ENCODE measurements at places on chromosomes 7 and 10.
A peak's percentile ranks its signal among the peaks of the same experiment; 100 is the strongest.

GRCh38 chr10:101373063-101373462, 19.1 kb downstream of the BTRC start:
- no peak for DNase-seq

DNA sequence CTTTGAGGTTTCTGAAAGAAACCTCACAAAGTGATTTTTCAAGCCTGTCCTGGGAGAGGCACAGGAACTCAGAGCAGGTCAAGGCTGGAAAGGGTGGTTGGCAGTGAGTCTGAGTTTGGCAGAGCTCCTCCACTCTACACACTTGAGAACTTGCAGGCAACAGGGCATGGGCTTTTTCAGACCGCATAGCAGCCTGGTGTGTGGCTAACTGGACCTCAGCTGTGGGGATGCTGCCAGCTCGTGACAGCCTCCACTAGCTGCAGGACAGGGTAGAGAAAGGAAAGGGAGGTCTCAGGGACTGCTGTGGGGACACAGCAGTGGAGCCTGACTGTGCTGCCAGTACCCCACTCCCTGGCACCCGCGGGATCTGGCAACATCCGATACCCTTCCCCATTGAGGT, 2.6 kb downstream of the CDHR1 start:
- DNase-seq = peak; percentile 42

GRCh38 chr7:139585042-139585441, 61.6 kb downstream of the CLEC2L start:
- no peak for DNase-seq

DNA sequence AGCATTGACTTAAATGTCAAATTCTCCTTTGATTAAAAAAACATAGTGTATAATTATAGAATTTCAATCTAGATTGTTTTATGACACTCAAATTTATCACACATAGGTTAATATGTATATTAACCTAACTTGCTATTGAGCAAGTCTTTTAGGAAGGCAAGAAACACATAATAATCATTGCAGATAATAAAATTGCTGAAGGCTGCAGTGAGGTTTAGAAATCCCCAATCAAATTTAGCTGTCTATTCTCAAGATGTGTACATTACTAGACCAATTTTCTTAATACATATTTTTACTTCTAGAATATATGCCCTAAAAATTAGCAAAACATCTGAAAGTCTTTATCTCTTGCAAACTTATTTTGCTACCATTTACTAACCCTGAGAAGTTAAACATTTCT, 34.9 kb upstream of the SEMA3D start:
- no peak for DNase-seq

DNA sequence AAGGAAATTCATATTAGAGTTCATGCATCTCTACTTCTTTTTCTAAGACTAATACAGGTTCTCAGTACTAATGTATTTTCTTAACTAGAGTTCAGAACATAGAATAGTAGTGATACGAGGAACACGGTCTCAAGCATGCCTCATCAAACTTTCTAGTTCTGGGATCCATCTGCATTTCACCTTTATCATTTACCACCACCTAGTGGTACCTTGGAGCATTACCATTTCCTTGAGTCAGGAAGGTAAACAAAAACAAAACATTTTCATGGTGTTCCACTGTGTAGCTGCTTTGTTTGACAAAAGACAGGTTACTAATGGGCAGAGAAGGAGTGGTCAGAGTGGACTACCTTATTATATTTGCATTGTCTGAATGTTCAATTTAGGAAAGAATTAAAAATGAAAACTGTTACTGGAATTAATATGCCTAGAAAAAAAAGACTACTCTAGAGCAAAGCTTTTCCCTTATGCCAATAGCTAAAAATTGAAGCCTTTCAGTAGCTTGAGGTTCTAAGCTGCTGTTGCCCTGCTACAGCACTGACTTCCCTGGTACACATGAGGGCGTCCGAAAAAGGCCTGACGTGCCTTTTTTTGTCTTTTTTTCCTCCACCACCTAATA, 44.5 kb downstream of the STARD3NL start:
- DNase-seq = peak; percentile 47

DNA sequence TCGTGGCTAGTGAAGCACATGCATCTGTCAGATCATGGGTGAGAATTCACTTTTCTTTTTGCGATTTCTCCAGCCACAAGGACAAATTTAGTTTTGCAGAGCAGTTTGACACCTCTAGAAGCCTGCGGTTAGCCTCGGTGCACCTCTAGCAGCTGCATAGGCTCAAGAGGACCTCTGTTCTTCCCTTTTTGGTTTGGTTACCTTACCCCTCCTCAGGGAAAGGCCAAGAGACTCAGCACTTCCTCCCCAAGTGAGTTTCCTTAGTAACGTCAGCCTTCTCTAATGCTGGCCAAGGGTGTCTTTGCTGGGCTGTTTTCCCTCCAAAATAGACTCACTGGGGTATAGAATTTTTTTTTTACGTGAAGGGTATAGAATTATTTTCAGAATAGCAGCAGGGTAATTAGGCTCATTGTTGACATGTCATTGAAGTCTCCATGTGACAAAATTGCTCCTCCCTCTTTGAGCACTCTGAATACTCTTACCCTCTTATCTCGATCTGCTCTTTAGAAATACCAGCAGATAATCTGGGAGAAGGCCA, 97.8 kb downstream of the AUTS2 start:
- DNase-seq = no peak

- DNase-seq = no peak
Observed at GRCh38 chr7:95056901-95057300, 149.5 kb downstream of the PPP1R9A start.

DNA sequence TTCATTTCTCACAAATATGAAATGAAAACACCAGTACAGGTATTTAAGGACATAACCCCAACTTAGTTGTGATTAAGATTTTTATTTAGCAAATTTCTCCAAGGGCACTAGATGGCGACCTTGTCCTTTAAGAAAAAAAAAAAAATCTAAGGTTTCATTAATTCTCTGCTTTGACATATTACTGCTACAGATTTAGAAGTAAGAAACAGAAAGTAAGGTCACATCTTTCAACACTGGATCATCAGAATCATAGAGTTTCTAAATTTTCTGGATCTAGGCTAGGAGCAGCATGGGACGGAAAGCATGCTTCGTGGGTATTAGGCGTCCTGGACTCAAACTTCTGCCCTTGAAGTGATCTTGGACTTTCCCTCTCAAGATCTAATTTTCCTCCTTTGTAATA, 85.5 kb upstream of the PRKG1 start:
- no peak for DNase-seq

- DNase-seq = no peak
Observed at GRCh38 chr7:124722292-124722691, 43.3 kb downstream of the GPR37 start.

- no peak for DNase-seq
Observed at GRCh38 chr10:124028700-124029480, 64.5 kb downstream of the CHST15 start.

DNA sequence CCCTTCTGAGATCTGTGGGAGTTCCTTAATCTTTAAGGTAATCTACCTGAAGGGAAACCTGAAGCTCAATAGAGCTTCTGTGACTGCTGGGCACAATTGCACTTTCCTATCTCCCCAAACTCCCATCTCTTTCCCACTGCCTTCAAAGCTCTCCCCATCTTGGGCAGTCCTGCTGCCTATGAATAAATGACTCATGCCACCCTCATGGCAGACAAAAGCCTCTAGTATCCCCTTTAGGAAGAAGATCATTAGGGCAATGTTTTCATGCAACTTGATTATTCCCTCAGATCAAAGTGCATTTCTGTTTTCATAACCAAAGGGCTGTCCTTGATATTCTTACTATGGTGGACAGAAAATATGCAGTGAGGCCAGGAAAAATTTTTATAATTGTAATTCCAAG, 704.9 kb upstream of the LRRN3 start:
- DNase-seq = no peak

DNA sequence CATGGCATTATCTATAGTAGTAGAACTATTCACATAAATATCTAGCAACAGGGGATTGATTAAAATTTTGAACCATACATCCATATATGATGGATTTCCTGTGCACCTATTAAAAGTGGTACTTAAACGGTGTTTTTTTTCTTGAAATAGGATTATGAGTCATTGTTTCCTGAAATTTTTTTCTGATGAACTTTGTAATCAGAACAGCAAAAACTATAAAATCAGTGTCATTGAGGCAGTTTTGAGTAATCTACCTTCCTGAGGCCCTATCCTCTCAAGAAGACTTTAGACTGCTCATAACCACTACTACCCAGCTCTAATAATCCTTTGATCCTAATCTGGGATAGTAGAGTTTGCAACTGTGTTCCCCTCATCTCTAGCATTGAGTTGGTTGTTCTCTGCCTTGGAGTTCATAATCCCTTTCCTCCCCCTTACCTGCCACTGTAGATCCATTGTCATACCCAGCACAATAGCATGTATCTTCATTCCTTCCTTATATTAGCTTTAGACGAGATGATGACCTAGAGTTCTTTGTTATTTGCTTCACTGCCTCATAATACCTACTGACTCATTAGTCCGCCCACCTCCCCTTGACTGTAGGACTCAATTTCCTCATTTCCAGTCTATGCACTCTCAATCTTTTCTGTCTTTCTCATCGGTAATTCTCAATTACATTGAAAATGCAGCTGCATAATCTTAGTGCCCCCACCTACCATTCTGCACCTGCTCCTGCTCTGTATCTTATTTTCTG, 133.4 kb downstream of the LRRC4 start:
- DNase-seq = no peak

DNA sequence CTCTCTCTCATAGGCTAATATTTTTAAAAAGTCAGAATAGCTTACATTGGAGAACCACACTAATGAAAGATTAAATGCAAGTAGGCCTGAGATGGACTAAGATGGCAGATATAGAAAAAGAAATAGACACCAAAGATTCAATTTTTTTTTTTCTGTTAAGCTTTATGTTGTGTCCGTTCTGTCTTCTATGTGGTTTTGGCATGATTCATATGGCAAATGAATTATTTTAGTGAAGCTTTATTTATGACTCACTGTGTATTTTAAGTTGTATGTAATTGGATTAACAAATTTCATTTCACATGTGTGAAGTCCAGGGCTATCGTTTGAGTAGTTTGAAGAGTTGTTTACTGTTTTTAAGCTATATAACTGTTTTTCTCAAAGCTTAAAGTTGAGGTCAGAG, 214.8 kb downstream of the CAMK1D start:
- no peak for DNase-seq

DNA sequence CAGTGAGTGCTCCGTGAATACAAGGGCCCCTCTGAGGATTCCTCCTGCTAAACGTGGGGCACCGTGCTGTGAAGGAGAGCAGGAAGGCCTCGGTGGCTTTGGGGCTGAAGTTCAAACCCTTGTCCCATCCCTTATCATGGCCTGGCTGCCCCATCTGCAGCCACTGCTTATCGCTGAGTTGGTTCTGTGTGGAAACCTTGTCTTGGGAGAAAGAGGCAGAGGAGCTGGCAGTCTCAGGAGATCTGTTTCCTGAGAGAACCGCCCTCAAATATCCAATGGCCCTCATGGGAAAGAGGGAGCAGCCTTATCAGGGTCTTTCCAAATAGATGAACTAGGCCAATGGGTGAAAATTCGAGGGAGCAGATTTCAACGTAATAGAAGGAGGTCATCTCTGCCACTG, 52.0 kb upstream of the NRF1 start:
- no peak for DNase-seq

GRCh38 chr7:38703093-38703492, 71.9 kb upstream of the AMPH start:
- no peak for DNase-seq

GRCh38 chr10:100858747-100859483, 53.8 kb upstream of the SLF2 start:
- no peak for DNase-seq

GRCh38 chr10:132350391-132350790, 18.4 kb downstream of the LRRC27 start:
- DNase-seq = no peak

DNA sequence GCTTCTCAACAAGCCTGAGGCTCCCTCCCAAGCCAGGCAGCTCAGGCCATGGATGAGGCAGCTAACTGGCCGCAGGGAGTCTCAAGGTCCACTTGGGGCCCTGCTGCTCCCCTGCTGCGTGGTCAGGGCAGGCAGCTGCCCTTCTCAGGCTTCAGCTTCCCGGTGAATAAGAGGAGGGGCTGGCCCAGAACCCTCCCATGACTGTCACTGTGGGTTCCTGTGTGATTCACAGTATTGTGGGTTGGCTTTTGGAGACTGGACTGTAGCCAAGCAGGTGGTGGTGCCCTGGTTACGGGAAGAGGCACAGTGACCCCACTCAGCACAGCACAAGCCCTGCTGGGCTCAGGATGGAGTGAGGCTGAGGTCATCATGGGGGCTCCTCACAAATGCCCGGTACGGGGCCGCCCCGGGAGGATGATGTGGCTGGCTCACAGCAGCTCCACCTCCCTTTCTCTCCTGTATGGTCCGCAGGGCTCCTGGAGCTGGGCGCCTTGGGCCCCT, 189.8 kb downstream of the HECW1 start:
- DNase-seq = no peak

DNA sequence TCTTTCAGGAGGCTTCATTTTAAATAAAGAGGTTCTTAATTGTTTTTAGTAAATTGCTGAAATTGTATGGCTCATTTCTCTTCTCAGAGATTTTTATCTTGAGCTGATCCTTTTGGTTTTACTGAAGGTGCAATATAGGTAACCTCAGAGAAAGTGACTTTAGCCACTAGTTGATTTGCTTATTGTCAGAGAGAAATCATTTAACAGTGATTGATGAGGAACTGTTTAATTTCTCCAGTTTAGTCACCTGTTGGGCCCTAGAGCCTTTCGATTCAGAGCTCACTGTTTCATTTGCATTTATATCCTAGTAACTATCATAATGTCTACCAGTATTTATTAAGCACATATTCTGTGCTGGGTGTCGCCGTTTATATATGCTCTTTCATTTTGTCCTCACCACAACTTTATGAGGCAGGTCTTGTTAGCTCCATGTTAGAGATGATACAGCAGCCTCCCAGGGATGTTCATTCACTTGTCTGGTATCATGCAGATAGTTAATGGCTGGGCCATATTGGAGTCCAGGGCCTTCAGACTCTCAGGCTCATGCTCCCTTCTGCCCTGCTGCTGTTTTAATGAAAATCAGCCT, 42.1 kb downstream of the KAT6B start:
- no peak for DNase-seq

DNA sequence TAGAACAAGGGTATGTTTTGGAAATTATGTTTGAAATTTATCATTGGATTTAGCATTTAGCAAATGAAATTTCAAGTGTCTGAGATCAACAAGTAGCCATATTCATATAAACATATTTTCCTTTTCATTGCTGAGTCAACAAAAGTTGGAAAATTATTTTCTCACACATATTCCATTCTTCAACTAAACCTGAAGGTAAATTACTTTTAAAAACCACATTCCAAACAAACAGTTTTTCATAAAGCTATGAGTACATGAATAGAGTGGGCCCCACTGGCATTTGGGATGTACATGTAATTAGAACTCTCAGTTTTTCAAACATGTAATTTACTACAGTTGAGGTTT, 178.3 kb upstream of the MKLN1 start:
- DNase-seq = no peak

Measured in mucosa of gallbladder (tissue), 1 donor.